ENCODE measurements at places on chromosomes 2 and 18.

- no peak for DNase-seq
Observed at GRCh38 chr2:162198239-162198638, 45.0 kb downstream of the FAP start.

DNA sequence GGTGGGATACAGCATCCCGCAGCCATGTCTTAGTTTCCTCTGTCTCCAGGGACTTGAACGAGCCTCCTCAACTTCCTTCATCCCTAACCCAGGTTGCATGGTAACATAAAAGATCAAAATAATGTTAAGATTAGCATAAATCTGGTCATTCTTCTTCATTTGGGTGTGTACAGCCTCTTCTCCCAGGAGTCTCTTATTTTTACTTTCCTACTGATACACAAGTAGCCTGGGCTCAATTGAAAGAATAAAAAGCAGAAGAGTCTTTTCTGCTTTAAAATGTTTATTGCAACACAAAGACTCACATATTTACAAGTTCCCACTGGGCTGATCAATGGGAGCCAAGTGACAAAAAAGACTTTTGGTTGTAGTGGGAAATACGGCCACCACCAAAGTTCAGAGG is 137.9 kb upstream of the PID1 start:
- no peak for DNase-seq

- DNase-seq = no peak
Observed at GRCh38 chr2:158095269-158095668, 6.4 kb upstream of the UPP2 start.

GRCh38 chr18:476251-476664 is 24.2 kb downstream of the COLEC12 start:
- no peak for DNase-seq

DNA sequence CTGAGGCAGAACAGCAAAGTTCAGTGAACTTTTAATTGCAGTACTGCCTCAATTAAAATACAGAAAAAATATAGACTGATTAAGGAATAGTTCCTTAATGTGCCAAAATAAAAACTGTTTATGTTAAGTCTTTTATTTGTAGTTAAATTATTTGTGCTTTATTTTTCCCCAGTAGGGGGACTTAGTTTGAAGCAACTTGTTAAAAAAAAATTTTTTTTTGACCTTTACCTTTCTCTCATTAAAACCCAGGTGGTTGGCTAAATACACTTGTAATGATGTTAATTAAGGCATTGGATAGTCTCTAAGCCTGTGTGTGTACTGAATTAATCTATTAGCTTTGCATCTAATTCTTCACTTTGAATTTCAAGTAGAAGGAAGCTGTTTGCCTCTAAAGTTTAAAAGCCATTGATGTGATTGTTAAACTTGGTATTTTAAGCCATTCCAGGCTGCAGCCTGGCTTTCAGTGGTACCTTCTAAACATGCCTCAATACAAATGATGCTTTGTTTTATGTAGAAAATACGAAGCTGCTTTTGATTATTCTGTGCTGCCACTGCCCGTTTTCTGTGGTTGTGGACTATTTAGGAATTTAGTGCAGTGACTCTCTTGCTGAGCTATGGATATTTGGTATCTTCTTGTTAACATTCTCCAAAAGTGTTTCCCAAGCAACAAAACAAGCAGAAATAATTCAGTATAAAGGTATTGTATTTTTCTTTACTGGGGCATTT is 102.9 kb downstream of the TANC1 start:
- DNase-seq = no peak

DNA sequence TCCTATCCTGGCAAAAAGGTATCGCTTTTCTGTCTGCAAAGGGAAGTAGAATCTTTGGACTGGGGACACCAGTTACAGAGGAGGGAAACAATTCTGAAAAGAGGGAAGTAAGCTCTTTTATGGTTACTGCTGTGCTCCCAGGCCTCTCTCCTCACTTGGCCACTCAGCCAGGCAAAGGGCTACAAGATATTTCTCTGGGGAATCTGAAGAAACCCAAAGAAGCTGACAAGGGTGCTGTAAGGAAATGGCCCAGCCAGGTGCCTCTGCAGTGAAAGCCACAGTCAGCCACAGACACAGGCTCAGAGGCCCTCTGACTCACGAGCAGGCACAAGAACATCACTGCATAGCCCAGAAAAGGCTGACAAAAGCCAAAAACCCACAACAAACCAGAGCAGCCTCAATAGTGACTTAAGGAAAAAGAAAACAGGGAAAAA is 5.8 kb downstream of the HDLBP start:
- no peak for DNase-seq

DNA sequence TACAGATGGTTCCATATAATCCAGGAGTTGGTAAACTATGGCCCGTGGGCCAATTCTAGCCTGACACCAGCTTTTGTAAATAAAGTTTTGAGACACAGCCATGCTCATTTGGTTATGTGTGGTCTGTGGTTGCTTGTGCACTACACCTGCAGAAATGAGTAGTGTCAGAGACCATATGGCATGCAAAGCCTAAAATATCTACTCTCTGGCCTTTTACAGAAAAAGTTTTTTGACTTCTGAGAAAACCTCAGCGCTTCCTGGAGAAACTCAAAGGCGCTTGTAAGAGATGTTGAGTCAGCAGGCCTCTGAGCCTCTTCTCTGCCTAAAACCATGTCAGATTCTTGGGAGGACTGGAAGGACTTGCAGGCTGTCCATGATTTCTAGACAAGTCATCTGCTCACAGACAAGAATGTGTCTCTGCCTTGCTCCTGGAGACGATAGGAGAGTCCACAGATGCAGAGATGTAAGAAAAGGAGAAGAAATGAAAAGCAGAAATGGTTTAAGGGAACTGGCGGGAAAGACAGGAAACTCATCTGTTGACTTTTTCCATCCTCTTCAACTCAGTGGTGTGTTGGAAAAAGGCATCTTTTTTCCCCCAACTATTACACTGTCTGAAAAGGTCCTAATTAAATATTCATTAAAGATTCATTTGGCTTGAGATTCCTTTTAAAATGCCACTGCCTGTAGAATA is 5.2 kb downstream of the TTC39C start:
- no peak for DNase-seq

GRCh38 chr2:142472382-142472781 is 341.6 kb upstream of the LRP1B start:
- no peak for DNase-seq

- no peak for DNase-seq
Observed at GRCh38 chr2:44929159-44929734, 12.3 kb upstream of the SIX3 start.

DNA sequence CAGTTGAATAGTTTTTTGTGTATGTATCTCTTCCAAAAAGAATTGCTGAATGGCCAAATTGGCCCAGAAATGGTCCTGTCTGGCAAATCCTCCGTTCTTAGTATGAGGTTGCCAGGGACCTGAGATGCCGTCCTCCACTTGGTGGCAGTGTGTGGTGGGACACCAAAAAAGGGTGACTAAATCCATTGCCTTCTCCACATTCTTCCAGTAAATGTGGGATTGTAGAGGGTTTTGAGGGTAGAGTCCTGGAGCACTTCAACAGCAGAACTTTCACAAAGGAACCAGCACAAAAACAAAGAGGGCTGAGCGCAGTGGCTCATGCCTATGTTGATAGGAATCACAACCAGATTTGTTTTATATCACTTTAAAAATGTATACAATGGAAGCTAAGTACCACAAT is 199.9 kb downstream of the BCL2 start:
- no peak for DNase-seq

DNA sequence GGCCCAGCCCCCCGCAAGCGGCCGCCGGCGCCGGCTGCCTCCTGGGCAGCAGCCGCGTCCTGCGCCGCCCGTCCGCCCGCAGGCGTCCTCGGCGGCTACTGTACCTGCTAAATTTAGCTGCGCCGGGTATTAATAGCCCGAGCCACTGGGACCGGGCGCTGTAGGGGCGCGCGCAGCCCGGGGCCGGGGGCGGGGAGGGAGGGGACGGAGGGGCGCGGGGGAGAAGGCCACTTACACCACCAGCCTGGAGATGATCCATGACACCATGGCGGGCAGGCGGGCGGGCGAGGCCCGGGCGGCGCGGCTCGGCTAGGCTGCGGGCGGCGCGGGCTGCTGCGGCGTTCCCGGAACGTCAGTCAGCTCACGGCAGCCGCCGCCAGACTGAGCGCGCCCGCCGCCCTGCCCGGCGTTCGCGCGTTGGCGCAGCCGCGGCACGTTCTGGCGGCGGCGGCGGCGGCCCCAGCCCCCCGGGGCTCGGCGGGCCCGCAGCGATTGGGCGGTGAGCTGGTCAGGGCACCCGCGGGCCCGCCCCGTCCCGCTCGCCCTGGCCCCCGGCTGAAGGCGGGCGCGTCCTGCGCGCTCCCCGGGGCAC is at the start of gene REEP1:
Gene REEP1 (minus strand): TSS at position 383 of the 592 bp plus-strand sequence. CDS start 116 bp downstream, at position 267.
- peak; percentile 69 for DNase-seq

DNA sequence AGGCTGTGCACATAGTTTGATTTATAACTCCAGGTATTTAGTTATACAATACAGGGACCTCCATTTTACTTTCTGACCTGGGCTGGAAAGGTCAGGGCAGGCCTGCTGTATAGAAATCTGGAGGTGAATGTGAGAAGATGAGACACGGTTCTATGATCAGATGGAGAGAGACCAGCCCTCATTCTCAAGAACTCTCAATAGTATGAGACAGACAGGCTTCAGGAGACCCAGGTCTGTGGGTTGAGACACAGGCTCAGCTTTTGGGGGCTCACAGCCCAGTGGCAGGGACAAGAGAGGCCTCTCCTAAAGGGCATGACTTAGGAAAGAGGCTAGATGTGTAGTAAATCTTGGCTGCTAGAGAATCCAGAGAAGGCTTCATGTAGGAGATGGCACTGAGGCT is 719 bp upstream of the ATP6V1B1 start:
- DNase-seq = no peak

GRCh38 chr2:205210494-205210893 is 471.8 kb upstream of the NRP2 start:
- no peak for DNase-seq

Data from right forelimb (tissue), 1 donor.